AG08396 (cell line): ENCODE measurements at places on chromosomes 6 and 20.

- DNase-seq: no peak
These were observed 368.0 kb downstream of the QKI start for GRCh38 chr6:163782436-163783003.

- no peak for DNase-seq
These were observed 61.3 kb downstream of the ANKRD6 start for GRCh38 chr6:89494131-89494793.

DNA sequence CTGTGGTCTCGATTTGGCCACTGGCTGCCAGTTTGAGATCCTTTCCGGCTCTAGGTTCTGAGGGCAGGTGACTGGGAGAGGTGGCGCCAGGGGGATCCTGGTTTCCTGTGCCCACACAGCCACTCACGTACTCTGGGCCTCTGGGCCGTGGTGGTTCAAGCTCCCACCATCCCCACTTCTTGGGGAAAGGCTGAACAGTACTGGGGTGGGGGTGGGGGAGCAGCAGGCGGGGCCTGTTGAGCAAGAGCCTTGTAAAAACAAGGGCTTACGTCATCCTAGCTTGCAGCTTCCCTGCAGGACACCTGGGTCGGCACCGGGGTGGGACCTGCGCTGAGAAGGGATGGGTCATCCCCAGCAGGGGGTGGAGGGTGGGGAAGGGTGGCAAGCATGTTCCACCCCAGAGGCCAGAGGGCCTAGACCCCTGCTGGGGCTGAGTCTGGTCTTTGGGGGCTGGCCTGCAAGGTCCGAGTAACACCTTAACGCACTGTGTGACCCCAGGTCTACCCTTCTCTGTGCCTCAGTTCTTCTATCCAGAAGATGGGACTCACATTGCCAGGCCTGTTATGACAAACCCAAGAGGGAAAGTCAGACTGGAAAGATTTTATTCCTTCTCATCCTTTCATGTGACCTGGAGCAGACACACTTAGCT lies 3.1 kb upstream of the CEBPB start:
- no peak for DNase-seq

GRCh38 chr6:100372326-100373091 lies 92.2 kb downstream of the SIM1 start:
- no peak for DNase-seq

DNA sequence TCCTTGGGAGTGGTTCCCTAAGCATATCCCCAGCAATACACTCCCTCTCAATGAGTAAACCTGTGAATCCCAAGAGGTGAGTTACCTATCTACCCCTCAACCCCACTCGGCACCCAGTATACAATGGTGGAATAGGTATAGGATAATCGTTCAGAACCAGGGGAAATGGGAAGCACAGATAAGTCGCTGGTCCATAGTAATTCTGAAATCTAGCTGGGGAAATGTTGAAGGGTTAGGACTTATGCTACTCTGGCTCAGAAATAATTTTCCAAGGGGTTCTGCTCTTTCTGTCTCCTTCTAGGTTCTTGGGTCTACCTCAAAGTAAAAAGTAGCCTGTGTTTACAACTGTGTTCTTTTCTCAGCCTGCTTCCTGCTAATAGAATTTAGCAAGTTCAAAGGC lies 62.3 kb upstream of the NNAT start:
- no peak for DNase-seq

GRCh38 chr6:104952911-104953399 lies 4.0 kb upstream of the LIN28B start:
- DNase-seq: no peak

- DNase-seq: no peak
These were observed 216.4 kb downstream of the UNC5CL start for GRCh38 chr6:40822619-40823018.

DNA sequence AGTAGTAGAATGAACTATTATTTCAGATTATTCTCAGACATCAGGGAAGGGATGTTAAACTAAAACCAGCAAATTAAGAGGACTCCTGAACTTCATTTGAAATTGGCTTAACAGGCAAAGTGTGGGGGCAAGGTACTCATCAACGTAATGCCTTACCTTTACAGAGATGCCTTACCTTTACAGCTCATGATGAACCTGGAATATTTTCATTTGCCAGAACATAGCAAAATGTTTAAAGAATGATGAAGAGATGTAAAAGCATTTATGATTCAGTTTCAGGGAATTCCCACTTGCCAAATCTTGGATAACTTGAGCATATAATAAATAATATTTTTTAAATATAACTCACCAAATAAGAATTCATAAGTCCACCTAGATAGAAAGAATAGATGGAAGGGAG lies 207.5 kb downstream of the TINAG start:
- DNase-seq: no peak

- DNase-seq: no peak
These were observed 56.0 kb downstream of the MDN1 start for GRCh38 chr6:89763550-89763949.
